Aorta (tissue), 5 donors: ENCODE measurements at places on chromosomes 2 and 18. TPM values are rescaled to one million over a fixed set of nuclear protein-coding genes. Genes with fewer than 3 reads are reported as not detected.

DNA sequence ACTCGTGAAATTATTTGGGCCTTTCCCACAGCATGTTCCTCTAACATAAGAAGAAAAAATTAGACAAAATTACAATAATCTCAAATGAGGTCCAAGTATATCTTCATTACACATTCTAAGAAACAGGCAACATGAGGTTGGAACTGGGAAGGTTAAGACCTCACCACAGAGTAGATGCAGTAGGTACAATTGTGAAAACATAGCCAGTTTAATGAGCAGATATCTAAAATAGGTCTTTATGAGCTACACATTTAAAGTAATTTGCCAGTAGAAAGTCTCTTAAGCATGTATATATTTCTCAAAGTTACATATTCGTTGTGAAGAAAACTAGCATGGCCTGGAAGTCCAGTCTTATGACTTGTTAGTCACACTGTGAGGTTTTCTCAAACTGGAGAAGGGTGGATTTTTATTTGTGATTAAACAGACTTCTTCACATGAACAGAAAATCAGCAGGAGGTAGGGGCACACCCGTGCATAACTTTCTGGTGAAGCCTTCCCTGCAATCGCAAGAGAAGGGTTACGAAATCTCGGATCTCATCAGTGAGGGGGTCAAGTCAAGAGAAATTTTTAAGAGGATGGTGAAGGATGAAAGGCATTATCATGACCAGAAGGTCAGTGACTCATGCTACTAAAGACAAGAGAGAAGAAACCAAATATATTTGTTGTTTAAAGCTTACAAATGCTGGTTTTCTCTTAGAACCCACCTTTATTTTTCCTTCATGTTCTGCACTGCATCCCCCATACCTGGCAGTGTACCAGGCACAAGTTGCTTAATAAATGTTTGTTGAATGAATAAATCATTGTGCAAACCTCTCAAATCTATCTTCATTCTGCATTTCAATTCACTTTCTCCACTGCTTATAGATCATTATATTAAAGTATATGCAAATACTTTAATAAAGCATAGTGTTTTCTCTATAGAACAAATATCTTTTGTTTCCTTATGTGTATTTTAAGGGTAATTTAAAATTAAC, 5.1 kb upstream of the RAB27B start:
- DNase-seq = no peak

DNA sequence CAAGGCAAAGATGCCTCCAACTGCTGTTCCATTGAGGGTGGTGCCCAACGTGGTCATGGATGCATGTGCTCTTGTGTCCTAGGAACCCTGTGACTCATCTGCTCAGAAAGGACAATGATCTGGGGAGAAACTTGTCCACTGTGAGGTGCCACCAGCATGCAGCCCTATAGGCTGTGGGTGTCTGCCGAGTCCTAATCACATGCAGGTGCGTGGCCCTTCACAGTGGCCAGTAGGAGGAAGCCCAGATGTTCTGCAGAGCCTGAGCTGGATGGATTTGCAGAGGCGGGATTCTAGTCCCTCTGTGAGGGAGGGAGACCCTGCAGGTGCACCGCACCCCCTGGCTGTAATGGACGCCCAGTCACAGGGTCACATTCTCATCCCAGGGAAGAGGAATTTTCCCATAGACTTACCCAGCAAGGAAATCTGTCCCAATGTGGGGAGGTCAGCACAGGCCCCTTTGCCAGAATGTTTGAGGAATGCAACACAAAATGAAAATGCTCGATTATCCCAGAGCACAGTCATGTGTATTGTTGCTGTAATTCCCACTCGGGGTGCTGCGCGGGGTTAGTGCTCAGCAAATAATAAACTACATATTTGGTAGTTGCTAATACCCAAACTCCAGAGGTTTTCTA, 13.9 kb downstream of the GDF7 start:
- DNase-seq = no peak

DNA sequence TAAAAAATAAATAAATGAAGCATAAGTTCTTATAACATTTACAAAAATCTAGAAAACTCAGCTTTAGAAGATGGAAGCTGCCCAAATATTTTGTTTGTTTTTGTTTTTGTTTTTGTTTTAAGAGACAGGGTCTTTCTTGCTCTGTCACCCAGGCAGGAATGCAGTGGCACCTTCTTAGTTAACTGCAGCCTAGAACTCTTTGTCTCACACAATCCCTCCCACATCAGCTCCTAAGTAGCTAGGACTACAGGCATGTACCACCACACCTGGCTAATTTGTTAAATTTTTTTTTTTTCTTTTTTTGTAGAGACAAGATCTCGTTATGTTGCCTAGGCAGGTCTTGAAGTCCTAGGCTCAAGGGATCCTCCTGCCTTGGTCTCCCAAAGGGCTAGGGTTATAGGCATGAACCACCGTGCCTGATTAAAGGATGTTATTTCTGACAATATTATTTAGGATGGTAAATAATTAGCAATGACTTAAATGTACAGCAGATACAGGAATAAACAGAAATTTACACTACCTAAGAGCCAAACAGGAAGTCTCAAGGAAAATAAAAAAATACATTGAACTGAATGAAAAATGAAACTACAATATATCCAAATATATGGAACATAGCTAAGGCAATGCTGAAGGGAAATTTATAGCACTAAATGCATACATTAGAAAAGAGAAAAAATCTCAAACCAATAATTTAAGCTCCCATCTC, 17.2 kb downstream of the SESTD1 start:
- no peak for DNase-seq

DNA sequence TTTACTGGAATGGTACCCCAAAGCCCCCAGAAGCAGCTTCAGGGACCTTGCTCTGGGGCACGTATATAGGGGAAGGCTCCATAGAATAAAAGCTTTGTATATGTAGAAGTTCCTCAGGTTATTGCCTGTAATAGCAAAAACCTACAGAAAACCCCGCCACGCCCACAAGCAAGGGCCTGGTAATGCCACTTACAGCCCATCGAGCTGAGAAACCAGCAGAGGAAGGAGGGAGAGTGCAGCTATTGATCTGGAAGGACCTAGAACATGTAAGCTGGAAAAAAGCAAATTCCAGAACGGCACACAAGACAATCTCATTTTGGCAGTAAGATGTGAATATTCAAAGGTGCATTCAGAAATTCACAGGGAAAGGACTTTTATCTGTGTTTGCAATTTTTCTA, 15.8 kb downstream of the HS1BP3 start:
- no peak for DNase-seq

DNA sequence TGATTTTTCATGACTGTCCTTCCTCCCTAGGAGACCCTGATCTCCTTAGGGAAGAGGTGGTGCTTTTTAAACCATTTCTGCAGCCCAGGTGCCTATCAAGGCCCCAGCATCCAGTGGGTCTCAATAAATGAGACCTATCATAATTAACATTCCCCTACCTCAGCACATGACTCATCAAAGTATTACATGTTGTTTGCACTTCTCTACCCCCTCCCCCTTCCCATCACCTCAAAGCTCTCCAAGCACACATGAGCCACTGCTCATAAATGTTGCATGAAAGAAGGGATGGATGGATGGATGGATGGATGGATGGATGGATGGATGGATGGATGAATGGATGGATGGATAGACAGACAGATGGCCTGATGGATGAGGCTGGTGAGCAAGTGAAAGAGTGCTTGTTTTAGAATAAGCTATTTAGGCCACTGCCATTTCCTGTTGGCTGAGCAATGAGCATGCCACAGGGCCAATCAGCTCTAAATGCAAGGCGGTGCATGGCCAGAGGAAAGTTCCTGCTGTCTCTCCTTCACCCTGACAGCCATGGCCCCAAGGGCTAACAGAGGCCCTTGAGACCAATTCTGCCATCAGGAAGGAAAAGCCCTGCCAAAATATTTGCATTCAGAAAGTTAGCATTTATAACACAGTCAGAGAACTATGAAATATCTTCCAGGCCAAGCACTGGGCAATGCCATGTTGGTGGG, 20.9 kb upstream of the STEAP3 start:
- no peak for DNase-seq

The DAPL1 gene
- total RNA-seq = not detected

The PSME4 gene
- total RNA-seq = 50.6 TPM

DNA sequence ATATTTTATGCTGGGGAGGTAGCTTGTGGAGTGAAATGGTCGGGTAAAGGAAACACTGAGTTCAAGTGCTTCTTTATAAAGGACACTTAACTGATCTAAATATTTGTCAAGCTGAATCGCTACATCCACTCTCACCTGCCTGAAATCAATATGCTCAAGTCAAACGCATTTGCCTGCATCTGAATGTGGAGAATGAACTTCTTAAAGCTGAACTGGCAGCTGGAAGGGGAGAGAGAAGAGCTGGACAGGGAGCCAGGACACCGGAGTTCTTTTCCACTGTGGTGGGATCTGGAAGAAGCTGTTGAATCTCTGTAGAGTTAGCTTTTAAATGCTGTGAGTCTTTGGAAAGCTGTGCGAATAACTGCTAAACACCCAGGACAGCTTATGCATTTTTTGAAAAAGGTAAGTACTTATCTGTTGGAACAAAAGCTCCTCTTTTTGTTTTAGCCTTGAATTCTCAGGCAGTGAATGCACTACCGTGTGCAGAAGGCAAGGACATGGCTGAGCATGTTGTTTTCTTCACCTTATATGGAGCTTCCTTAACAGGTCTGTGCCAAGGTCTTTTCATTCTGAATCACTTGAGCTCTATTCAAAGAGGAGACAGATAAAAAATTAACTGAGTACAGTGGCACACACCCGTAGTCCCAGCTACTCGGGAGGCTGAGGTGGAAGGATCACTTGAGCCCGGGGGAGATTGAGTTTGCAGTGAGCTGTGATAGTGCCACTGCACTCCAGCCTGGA, 74.2 kb upstream of the KLF7 start:
- DNase-seq = no peak

GRCh38 chr2:62305421-62306176, 109.7 kb downstream of the B3GNT2 start:
- DNase-seq = no peak

- DNase-seq = no peak
Measured at GRCh38 chr2:217075268-217076057, 215.6 kb upstream of the TNP1 start.

The ZNF142 gene
- 32.9 TPM for total RNA-seq

DNA sequence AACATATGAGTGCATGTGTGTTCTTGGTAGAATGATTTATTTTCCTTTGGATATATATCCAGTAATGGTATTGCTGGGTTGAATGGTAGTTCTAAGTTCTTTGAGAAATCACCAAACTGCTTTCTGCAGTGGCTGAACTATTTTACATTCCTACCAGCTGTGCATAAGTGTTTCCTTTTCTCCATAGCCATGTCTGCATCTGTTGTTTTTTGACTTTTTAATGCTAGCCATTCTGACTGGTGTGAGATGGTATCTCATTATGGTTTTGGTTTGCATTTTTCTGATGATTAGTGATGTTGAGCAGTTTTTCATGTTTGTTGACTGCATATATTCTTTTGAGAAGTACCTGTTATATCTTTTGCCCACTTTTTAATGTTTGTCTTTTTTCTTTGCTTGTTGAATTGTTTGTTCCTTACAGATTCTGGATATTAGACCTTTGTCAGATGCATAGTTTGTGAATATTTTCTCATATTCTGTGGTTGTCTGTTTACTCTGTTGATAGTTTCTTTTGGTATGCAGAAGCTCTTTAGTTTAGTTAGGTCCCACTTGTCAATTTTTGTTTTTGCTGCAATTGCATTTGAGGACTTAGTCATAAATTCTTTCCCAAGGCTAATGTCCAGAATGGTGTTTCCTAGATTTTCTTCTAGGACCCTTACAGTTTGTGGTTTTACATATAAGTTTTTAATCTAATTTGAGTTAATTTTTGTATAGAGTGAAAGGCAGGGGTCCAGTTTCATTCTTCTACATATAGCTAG, 17.6 kb upstream of the KCNE4 start:
- no peak for DNase-seq

The STK36 gene
- 45.8 TPM for total RNA-seq

The FBXO36 gene
- 1.9 TPM for total RNA-seq

GRCh38 chr2:223633656-223634055, 31.5 kb upstream of the SCG2 start:
- DNase-seq = no peak

DNA sequence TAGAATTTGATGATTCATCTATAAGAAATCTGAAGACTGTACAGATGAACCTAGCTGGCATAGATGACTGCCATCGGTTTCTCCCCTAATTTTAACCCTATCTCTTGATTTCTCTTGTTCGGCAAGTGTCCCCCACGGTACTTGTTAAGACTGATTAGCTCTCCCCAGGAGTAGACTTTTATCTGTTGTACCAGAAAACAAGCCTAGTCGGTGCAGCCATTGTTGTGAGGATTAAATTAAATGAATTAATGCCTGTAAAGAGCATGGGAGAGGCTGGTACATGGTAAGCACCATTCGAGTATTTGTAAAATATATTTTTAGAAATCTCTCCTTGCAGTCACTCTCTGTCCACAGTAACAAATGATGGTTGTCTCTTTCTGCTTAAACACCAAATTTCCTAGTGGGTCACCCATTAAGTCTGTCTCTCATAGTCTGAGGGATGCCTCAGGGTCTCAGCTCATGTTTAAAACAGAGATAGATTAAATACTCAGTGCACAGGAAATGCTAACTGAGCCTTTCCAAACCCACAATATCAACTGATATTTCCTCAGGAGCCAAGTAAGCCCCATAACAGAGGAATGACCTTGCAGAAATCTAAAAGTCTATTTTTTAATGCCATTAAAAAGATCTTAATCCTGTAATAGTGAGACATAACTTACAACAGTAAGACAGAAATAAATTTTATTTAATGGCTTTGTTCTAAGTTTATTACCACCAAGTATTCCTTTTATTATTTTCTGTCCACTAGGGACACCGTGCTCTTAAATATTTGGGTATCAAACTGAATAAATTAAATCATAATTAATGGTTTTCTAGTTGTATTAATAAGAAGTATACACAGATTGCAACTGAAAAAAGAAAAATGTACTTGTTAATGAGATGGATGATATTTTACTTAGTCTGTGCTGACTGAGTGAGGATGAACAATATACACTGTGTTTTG, 2.9 kb upstream of the B4GALT6 start:
- no peak for DNase-seq

DNA sequence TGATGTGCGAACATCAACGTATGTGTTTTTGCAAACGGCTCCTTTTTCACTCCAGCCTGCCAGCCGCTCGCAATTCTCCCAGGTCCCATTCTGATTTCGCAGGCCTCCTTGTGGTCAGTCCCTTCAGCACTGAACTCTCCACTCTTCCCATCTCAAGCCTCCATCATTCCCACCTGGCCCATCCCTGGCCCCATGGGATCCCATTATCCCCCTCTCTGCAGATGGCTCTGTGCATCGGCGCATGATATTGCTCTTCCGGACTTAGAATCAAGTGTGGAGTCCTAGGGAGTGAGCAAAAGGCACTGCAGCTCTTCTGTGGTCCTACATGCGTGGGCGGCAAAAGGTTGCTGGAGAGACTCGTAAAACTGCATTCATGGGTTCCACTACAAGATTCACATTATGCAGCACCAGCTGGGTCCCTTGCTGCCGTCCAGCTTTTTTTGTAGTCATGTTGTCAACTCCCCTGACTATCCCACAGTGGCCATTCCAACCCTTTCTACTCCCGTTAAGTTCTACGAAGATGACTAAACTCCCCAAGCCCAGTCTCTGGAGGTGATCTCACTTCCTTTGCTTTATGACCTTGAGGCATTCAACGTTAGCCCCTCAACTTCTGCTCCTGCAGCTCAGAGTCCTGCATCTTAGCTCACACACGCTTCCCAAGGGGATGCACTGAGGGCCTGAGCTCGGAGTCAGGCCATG, 125.3 kb upstream of the NRP2 start:
- no peak for DNase-seq

GRCh38 chr2:170518911-170519310, 196.2 kb upstream of the SP5 start:
- DNase-seq = no peak

- no peak for DNase-seq
Measured at GRCh38 chr18:13625355-13625754, 101.0 kb downstream of the FAM210A start.

GRCh38 chr18:14914771-14915170, 166.8 kb downstream of the ANKRD30B start:
- no peak for DNase-seq

- no peak for DNase-seq
Measured at GRCh38 chr2:168939918-168940317, 38.8 kb downstream of the G6PC2 start.
